ENCODE measurements at places on chromosomes 13 and 19.

- no peak for DNase-seq
Measured at GRCh38 chr19:34732612-34733211, 1.3 kb upstream of the ZNF181 start.

- peak; percentile 33 for DNase-seq
Measured at GRCh38 chr19:11446652-11447301, 11.3 kb downstream of the PRKCSH start.

DNA sequence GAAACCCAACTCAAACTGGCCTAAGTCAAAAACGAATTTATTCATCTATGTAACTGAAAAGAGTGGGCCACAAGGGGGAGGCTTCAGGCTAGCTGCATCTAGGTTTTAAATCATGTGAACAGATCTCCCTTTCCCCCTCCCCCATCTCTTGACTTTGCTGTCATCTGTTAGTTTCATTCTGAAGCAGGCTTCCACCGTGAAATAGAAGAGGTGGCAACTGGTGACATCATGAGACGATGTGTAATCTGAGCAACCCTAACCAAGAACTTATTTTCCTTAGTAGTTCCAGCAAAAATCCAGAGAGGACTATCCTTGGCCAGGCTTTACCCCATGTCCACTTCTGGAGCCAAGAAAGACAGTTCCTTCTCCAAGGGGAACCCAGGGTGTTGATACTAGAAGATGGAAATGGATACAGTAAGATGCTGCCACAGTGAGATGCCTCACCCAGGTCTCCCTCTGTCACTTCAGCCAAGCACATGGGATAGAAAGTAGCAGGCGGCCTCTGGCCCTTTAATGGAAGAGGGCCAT lies 9.4 kb downstream of the SAMD4B start:
- peak; percentile 17 for DNase-seq

- DNase-seq, result no peak
Measured at GRCh38 chr19:14649020-14649419, 25.6 kb downstream of the ADGRE3 start.

- DNase-seq, result no peak
Measured at GRCh38 chr13:36341718-36342117, 4.5 kb downstream of the SPART start.

DNA sequence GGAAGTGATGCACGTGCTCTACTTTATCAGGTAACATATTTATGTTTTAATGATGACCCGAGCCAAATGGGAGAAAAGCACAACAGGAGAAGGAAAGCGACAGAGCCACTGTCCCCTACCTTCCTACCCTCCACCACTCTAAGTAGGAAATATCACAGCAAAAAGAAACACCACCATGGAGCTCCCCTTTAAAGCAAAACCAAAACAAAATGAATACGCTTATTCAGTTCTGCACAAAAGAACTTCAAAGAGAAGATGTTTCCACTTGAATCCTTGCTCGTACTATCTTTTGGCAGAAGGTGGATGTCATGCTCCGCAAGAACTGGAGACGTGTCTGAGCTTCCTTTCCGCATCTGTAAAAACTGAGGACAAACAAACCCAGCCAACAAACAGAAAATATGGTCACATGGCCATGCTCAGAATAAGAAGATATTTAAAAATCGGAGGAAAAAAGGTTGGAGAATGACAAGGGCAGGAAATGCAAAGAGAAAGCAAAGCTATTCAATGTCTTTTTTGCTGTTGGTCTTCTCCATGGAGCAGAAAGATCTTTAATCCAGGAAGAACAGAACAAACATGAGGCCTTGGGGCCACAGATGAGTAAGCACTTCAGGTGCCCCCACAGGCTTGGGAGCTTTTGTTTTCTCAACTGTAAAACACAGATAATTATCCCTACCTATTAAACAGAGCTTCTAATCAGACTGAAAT lies 19.5 kb downstream of the N4BP2L1 start:
- DNase-seq, result no peak

All from CD4-positive, alpha-beta memory T cell (primary cell).